ENCODE measurements at places on chromosomes 1 and 21.

GRCh38 chr1:156813298-156813697, 3.4 kb downstream of the SH2D2A start:
- DNase-seq = no peak

GRCh38 chr21:35565204-35565611, 495.1 kb downstream of the SETD4 start:
- DNase-seq = no peak

DNA sequence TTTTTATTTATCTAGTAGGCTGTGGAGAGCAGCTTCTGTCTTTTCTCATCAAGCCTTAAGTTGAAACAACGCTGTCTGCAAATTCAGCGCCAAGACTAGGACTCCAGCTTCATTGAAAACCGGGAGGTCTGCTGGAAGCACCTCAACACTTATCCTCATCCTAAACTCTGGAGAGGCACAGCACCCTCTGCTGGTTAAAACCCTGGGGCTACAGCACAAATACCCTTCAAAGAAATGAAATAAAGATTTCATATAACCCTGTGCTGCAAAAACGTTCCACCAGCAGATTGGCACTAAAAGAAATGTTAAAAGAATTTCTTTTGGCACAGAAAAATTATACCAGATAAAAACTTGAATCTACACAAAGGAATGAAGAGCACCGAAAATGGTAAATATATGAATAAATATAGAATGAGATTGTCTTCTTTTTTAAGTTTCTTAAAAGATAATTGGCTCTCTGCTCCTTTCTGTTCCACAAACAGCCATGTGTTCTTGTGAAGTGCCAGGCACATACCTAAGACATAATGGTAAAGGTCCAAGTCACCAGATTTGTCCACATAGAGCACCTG, 227.7 kb upstream of the SAMSN1 start:
- DNase-seq = no peak

DNA sequence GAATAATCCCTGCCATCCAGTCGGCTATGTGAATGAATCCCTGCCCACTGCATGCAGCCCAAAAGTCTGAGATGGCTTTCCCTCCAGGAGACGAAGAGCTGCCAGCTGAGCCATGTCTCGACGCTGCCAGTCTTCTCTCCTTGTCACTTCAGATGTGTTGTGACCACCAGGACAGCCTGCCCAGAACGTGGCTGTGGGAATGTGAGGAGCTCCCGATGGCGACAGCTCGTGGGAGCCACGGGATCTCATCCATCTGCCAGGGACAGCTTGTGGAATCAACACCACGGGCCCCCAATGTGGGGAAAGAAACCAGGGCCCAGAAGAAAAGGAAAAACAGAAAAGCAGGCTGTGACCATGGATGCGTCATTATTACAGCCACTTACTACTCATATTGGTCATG, 67.2 kb downstream of the NFASC start:
- no peak for DNase-seq

- no peak for DNase-seq
Measured at GRCh38 chr1:104092698-104093097, 343.0 kb downstream of the AMY1C start.

GRCh38 chr1:21233490-21233889, 56.8 kb downstream of the ECE1 start:
- DNase-seq = no peak

GRCh38 chr1:100575406-100575805, 37.5 kb downstream of the GPR88 start:
- DNase-seq = no peak

DNA sequence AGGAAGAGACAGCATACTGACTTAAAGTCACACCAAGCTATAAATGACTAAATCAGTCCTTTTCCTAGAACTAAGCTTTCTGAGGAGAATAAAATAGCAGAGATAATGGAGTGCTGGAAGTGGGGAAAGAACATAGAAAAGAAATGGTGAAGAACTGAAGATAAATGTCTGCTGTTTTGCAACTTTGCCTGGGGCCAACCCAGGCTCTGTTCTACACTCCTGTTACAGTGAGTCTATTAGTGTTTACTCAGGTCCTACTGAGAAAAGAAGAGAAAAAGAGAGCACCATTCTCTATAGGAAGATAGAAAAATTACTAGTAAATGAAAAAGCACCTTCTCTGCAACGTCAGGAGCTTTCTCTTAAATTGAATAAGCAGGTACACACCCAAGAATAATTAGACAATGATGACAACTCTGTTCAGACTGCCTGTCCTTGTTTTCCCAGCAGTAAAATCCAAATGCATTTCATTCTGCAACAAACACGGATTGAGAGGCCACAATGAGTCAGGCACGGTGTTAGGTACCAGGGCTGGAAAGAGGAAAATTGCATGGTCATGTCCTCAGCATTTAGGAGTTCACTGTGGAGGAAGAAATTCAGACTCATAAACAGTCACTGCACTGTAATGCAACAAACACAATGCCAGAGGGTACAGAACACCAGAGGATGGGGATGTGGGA, 139.4 kb upstream of the CAMK1G start:
- no peak for DNase-seq

DNA sequence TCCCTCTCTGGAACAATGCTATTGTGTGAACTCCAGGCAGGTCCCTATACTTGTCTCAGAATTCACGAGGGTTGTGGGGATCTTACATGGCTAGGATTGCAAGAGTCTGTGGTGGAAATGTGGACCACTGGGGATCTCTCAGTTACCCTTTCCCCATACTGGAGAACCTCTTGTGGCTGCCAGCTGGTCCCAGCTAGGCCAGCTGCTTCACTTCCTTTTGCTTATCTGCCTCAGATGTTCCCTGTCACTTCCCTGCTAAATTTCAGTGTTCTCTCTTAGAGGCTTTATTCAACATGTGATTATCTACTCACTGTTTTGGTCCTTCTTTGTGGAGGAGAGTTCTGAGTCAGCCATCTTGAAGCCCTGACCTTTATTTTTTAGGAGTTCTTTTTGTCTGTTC, 75.9 kb upstream of the SAMD13 start:
- DNase-seq = no peak

GRCh38 chr1:233614173-233614742, 352 bp downstream of the KCNK1 start:
- DNase-seq = no peak

DNA sequence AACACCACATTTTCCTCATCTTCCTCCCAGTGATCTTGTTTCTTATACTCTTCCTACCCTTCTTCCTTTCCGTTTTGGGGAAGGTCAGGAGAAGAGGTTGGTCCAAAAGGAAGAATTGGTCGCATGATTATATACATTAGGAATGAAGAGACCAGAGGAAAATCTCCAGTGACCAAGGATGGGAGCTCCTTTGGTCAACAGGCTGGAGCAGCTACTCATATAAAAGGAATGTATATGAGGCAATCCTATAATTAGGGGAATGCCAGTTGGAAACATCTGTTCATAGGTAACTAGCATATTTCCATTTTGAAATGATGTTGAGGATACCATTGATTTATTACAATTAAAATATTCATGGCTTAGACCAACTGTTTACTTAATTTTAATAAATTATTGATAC, 114.5 kb downstream of the LRRC40 start:
- no peak for DNase-seq

DNA sequence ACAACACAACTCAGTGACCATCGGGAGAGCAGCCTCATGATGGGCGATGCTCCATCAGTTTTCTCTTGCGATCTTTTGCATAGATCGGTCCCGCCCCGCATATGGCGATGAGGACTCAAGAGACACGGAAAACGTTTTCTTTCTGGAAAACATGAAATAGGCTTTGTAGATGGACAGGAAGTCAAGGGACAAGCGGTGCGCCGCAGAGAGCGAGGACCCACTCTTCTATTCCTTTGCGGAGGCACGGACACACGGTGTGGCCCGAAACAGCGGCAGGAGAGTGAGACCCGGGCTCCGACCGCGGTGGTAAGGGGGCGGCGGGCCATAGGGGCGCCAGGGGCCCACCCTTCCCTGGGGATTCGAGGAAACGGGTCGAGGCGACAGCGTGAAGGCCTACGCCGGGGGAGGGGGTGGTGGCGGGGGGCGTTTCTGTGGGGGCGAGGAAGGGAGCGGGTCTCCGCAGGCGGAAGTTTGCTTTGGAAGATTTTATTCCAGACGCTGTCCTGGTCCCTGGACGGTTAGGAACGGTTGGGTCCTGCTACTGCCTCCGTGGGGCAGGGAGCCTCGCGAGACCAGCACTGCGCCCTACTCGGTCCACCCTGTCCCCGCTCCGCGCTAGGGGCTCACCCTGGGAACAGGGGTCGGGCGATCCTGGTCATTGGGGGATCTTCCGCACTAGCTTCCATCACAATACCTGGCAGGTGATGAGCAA, 796 bp upstream of the TDRKH start:
- DNase-seq = no peak

DNA sequence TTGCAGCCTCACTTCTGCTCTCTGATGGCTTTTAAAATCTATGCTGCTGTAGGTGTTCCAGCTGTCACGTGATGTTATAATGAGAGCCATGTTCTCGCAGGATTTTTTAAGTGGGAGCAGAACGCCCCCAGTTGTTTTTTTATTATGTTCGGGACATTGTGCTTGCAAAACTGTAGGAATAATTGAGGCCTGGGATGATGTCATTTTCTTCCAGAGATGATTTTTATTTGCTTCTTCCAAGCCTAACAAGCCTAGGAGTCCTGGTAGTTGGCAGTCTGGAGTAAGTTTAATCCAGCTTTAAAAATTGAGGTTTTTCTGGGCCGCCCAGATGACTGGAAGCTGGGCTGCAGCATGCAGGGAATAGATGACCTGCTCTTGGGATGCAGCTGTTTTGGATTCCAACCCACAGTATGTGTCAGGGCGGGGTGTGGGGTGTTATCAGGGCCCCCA, 34.6 kb upstream of the CHIT1 start:
- DNase-seq = no peak

DNA sequence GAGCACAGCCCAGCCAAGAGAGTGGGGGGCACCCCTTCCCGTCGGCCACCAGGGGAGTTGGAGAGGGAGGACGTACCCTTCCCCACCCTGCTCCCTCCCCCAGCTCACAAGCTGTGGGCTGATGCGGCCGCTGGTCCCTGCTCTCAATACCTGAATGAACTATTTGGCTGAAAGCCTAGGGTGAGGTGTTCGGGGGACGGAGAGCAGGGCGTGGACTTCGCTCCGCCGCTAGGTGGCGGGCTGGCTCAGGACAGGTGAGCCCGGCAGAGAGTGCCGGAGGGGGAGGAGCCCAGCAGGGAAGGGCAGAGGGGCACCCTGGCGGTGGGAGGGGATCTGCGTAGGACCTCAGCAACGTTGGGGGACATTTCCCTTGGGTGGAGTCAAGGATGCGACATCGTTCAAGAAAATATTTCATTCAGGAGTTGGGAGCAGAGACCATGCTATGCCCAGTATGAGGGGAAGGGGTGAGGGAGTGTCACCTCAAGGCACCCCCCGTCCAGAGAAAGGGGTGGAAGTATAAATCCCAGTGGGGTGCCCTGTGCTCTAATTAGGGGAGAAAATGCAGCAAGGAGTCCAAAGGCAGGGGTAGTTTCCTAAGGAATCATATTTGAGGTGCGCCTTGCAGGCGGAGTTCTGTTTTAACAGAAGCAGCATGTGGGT, 12.0 kb upstream of the RHBG start:
- DNase-seq = peak; percentile 32

DNA sequence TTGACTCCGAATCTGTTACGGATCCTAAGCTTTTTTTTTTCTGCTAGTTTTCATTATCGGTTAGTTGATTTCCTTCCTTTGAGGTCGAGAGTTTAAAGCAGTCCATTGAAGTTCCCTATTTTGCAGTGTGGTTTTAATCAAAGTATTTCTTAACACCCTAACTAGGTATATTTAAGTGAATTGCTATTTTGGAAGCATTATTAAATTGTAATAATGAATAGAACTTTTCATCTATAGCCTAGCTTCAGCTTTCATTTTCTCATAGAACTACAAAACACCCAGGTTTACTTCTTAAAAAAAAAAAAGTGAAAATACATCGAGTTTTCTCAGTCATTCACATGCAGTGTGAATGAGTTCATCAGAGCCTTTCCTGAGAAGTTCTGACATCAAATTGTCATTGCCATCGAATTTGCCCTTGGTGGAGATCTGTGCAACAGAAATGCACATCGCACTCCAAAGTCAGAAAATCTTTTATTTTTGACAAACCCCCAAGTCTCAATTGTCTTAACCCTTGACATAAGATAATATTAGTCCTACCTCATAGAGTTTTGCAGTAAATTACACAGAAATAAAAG, 1.1 kb upstream of the LBR start:
- no peak for DNase-seq

- DNase-seq = no peak
Measured at GRCh38 chr21:27681841-27682240, 715.0 kb upstream of the ADAMTS5 start.

- DNase-seq = no peak
Measured at GRCh38 chr21:34928637-34929036, 120.5 kb downstream of the RUNX1 start.

GRCh38 chr1:42128499-42128898, 24.7 kb upstream of the GUCA2B start:
- no peak for DNase-seq

DNA sequence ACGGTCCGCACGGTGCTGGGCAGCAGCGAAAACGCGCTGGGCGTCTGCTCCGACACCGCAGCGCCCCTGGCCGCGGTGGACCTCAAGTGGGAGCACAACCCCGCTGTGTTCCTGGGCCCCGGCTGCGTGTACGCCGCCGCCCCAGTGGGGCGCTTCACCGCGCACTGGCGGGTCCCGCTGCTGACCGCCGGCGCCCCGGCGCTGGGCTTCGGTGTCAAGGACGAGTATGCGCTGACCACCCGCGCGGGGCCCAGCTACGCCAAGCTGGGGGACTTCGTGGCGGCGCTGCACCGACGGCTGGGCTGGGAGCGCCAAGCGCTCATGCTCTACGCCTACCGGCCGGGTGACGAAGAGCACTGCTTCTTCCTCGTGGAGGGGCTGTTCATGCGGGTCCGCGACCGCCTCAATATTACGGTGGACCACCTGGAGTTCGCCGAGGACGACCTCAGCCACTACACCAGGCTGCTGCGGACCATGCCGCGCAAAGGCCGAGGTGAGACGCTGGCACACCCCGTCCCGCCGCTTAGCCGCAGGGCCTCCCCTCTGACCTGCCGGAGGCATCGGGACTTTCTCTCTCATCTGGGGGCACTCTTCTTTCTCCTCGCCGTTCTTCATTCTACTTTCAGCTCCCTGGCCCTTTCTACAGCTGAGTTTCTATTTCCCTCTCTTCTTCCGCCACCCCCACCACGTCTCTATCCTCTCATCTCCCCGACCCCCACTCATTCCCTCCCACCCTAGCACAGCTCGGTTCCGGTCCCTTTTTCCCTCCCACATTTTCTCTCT, 1.0 kb downstream of the NPR1 start:
- no peak for DNase-seq

DNA sequence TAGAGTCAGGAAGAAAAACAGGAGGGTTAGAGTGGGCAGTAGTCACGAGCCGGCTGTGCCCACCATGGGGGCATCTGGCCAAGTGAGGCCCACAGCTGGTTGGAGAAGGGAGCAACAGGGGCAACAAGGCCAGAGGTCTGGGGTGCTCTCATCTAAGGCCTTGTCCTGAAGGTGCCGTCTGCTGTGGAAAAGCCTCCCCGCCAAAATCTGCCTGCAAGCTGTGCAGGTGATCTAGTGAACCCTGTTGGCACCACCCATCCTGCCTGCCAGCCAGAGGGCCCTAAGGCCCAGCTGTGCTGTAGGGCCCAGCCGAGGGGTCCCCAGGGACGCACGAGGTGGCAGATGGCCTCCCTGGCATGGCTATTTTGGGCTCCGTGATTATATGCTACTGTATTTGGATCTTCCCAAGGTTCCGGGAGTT, 51.3 kb downstream of the LGR6 start:
- peak; percentile 40 for DNase-seq

GRCh38 chr1:147723691-147724323, 36.6 kb downstream of the GJA5 start:
- no peak for DNase-seq

- DNase-seq = no peak
Measured at GRCh38 chr1:81505831-81506230, 294.9 kb upstream of the ADGRL2 start.

- DNase-seq = no peak
Measured at GRCh38 chr1:95396557-95396956, 162.5 kb downstream of the RWDD3 start.
